AG20443 (cell line): ENCODE measurements at places on chromosomes 1 and 21.
A peak's percentile ranks its signal among the peaks of the same experiment; 100 is the strongest.

GRCh38 chr1:51924455-51924854, 45.9 kb upstream of the NRDC start:
- DNase-seq, result peak; percentile 78

- no peak for DNase-seq
Observed at GRCh38 chr21:40671716-40672115, 175.2 kb downstream of the DSCAM start.

DNA sequence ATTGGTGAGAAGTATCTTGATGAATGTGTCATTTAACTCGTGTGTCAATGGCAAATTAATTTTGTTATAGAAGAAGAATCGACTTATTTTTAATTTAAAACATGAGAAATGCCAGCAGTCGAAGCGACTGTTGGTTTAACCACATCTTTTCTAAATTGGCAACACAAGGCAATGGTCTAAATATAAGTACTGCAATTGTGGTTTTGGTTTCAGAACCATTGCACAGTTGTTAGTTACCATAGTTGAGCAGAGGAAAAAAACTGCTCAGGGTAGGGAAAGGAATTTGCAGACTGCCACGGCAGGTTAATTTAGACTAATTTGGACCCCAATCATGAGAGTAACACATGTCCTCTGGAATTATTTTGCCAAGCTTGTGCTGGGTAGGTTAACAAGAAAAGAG, 185.6 kb upstream of the RUNX1 start:
- peak; percentile 44 for DNase-seq

GRCh38 chr1:5709461-5709975, 282.7 kb downstream of the NPHP4 start:
- no peak for DNase-seq

DNA sequence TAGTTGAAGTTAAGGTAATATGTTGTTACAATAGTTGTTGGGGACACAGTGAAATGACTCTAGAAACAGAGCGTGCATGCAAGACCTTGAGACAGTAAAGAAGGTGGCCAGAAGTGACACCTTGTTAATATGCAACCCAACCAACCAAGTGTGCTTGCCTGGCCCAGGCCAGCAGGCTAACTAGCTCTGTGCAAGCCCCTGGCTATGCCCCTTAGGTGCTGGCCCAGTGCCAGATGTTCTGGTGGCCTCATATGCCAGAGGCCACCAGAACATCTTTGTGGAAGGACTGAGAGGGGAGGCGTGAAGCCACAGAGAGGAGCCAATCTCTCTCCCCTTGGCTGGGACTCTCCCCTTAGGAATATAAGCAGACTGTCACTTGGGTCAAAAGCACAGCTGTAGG, 111.2 kb upstream of the JUN start:
- no peak for DNase-seq
